ENCODE measurements at places on chromosomes 2 and 18.

- DNase-seq: peak; percentile 76
Measured at GRCh38 chr2:88059979-88060906, 4.7 kb upstream of the KRCC1 start.

DNA sequence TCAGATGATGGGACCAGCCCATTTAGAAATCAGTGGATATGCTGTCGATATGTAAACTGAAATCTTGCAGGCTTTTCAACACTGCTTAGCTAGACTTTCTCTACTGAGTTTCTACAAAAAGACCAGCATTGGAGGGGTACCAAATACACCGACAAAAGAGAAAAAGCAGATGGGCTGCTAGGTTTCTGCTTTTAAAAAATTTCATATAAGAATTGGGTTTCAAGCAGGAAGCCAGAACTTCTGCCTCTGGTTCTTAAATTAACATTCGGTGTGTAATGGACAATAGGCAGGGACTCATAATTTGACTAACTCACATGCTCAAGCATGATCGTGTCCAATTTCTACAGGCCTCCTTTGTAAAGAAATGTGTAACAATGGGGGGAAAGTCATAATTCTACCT lies 3.1 kb downstream of the ARL4C start:
- no peak for DNase-seq

GRCh38 chr2:189951791-189952535 lies 110.6 kb downstream of the MSTN start:
- DNase-seq: no peak

- peak; percentile 76 for DNase-seq
Measured at GRCh38 chr2:11129598-11130449, 25.4 kb upstream of the SLC66A3 start.

DNA sequence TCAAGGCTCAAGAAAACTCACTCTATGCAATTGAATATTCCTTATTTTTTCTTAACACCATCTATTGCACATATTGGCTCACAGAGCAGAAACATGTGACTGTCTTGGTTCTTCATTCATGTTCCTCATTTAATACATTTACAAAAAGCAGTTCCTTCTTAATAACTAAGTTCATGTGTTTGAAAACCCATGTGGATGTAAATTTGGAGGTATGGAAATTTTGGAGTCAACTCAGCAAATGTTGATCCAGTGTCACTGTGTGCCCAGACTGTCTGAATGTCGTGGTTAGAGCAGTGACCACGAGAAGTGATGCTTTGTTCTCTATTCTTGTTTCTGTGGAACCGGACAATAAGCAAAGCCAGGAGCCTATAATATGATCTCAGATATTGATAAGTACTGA lies 299.1 kb downstream of the SETBP1 start:
- DNase-seq: no peak

DNA sequence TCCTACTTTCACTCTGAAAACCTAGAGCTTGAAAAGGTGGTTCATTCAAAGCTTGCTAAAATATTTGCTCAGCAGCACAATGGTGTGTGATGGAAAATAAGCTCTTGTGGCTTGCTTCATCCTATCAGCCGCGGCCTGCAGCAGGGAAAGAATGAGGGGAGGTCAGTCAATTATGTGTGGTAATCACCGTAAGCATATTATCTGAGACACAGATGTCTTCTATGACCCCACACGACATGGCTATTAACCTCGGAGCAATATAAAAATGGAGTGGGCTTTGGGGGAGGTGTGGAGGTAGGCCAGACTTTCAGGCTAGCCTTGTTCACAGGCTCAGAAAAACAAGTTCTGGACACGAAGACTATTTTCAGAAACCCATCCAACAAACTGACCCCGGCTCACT lies 98.4 kb upstream of the SIX3 start:
- no peak for DNase-seq

- DNase-seq: peak; percentile 70
Measured at GRCh38 chr2:152098496-152099366, at the start of gene CACNB4. Gene CACNB4 (minus strand): TSS chr2:152099044.

DNA sequence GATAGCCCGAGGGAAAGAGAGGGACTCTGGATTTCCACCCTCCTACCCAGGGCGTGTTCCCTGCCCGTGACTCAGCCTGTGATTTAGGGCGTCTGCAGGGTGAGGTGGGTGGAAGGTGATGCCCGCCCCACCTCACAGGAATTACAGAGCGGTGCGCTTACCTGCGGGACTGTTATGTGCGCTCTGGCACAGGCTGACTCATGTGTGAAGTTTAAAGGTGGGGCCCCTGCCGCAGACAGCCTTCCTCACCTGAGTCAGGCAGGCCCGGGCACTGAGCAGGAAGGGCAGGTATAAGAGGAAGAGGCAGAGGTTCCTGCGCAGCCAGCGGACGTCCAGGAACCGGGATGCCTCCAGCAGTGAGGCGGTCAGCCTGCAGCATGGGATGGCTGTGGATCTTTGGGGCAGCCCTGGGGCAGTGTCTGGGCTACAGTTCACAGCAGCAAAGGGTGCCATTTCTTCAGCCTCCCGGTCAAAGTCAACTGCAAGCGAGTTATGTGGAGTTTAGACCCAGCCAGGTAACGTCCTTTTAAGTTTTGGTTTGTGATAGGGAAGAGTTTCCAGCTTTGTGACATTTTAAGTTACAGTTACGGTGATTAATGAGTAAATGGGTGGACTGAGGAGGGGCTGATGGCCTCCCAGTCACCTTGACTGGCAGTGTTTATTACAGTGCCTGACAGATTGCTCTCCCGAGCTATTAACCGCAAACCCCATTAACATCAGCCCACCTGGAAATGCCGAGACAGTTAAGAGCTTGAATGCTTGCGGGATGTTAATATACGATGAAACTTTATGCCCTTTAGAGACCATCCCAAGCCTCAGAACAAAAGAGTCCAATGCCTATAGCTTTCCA lies 141.6 kb upstream of the TTC39C start:
- DNase-seq: no peak

DNA sequence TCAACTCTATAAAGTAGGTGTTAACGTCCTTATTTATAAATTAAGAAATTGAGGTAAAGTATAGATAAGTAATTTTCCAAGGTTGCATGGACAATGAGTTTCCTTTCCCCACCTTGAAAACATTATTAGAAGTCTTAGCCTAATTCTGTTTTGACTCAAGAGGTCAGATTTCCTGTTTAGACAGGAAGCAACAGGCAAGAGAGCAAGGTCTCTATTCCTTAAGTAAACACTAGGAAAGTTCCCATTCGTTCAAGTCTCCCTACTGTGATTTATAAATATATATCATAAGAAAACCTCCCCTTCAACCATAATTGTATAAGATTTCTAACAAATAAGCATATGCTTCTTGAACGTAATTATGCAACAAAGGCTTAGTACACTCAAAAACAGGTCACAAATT lies 40.3 kb downstream of the CLASP1 start:
- DNase-seq: no peak

DNA sequence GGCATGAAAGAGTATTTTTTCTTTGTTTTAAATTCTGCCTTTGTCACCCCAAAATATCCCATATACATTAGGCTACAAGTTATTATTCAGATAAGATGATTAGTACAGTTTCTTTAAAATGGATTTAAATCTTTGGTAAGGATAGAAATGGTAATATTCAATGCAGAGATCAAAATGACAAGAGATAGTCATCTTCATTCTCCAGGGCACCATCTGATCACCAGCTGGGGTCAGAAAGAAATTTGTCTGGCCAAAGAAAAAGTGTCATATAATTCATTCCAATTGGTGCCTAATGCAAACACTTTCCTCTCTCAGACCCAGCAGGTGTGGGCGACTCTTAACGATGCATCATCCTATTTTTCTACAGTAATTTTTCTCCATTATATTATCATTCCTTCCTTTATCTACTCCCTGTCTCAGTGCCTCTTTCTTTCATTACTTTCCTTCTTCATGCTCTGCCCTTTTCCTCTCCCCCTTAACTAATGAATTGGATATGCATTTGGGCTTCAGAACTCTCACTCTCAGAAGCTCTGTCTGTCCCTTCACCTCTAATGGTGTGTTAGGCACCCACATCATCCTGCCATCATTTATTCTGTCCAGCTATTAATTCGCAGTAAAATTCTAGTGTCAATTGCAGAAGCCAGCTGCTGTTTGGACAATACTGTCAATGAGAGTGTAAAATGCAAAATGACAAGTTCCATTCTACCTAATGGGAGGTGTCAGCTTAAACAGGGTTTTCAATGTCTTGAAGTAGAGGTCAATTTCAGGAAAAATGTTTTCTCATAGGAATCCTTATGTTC lies 570.5 kb downstream of the TDRD15 start:
- no peak for DNase-seq

DNA sequence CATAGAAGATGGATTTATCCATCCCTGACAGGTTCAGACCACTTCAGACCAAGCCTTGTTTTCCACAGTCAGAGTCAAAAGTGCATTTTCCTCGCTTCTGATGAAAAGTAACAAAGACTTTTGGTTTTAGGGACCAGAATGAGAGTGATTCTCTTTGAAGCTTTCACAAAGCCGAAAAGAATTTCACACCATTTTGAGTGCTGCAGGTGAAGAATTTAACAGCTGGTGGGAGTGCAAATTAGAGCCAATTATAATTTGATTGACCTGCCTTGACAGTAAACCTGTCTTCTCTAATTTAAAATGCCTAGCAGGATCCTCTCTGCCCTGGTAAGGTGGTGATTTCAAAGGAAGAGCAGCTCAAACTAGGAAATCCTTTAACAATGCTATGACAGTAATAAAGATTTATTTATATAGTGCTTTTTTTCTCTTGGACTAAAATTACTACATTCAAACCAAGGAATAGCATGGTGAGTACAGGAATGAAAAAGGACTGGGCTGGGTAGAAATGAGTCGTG lies 241.6 kb downstream of the HRH4 start:
- DNase-seq: no peak

- no peak for DNase-seq
Measured at GRCh38 chr2:30713698-30714097, 93.5 kb downstream of the CAPN13 start.

GRCh38 chr18:32906506-32907310 lies 133.9 kb upstream of the KLHL14 start:
- DNase-seq: no peak

GRCh38 chr2:226837787-226838603 lies 2.1 kb downstream of the RHBDD1 start:
- DNase-seq: no peak

GRCh38 chr2:9627310-9627709 lies 3.5 kb downstream of the YWHAQ start:
- DNase-seq: no peak

GRCh38 chr2:104462731-104463130 lies 391.2 kb upstream of the POU3F3 start:
- DNase-seq: no peak

DNA sequence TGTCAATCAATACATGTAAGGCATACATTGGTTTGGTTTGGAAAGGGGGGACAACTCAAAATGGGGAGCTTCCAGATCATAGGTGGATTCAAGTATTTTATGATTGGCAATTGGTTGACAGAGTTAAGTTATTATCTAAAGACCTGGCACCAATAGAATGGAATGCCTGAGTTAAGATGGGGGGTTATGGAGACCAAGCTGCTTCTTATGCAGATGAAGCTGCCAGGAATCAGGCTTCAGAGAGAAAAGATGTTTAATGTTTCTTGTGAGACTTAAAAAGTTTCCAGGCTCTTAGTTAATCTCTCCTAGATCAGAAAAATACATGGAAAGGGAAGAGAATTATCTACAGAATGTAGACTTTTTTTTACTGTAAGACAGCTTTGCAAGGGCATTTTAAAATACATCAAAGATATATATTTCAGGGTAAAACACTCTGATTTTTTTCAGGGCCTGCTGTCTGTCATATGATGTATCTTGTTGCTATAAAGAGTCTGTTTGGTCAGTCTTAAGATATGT lies 1343.2 kb upstream of the LRRTM1 start:
- no peak for DNase-seq

All from GM13977 (cell line).